ENCODE measurements at places on chromosomes 5 and 9. TPM values are rescaled to one million over a fixed set of nuclear protein-coding genes. Genes with fewer than 3 reads are reported as not detected.

- no peaks in the 10 kb centered on the region for H3K4me1 ChIP-seq
- H3K27ac ChIP-seq, result no peak overlapping the region
- no peak for DNase-seq
- H3K4me3 ChIP-seq, result no peak overlapping the region
- H3K27me3 ChIP-seq, result no peaks in the 10 kb centered on the region
These were observed 51.9 kb upstream of the IQGAP2 start for GRCh38 chr5:76351176-76351575.

DNA sequence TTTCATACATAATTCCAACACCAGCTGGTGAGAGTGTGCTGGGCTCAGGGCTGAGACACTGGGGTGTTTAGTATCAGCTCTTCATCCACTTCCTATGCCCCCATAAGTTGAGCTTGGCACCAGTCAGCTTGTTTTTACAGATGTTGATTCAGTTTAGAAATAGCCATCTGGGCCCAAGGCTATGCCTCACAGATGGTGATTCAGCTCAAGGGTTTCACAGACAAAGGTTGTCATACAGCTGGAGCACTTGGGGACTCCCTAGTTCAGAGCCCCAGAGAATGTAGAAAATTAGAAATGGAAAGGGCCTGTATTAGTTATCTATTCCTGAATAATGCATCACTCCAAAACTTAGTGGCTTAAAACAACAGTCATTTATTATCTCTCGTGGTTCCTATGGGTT lies 10.3 kb upstream of the CRHBP start:
- H3K4me3 ChIP-seq, result no peak overlapping the region
- no peak overlapping the region for H3K27ac ChIP-seq
- no peaks in the 10 kb centered on the region for H3K36me3 ChIP-seq

DNA sequence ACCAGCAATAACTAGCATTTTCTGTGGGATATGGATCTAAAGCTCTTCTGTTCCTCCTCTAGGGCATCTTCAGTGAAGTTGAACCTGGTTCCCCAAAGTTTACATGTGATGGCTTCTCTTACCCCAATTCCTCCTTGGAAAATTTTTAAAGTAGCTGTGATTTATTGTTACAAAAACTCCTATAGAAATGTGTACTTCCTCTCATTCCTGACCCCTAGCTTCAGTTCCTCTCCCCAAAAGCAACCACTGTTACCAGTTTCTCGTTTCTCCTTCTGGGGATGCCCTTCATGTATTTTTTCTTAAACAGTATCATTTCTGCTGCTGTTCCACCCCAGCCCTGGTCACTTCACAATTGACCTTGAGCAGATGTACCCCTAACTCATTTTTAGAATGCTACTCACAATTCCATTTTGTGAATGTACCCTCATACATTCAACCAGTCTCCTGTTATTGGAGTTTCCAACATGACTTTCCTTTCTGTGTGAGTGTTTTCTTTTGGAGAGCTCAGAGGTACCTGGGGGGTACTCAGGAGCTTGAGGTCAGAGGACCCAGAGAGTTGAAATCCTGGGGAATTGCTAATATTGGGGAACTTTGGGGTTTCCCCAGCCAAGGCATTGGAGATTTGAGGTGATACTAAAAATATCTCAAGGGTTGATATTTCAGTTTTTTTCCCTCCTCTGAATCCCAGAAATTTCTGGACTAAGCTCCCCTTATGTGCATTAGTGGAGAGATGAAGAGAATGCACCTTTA lies 18.6 kb upstream of the GLRX start:
- DNase-seq, result no peak
- no peaks in the 10 kb centered on the region for H3K36me3 ChIP-seq
- no peaks in the 10 kb centered on the region for H3K27me3 ChIP-seq
- no peak overlapping the region for H3K4me3 ChIP-seq
- H3K4me1 ChIP-seq, result no peaks in the 10 kb centered on the region

DNA sequence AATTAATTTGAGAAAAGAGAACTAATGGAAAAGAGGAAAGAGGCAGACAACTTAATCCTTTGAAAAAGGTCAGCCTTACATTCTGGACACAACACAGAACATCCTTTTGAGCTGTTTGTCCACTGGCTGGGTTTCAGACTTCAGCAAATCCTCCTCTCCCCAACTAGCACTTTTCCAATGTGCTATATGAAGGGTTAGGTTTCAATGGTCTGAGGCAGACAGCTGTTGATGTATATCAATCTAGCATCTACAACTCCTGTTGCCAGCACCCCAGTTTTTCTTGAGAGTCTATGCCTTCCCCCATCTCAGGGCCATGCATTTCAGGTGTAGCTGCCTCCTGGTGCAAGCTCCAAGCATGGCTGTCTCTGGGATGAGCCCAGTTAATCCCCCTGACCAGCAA lies 174.2 kb downstream of the TRIM32 start:
- no peaks in the 10 kb centered on the region for H3K36me3 ChIP-seq
- no peak for DNase-seq
- no peaks in the 10 kb centered on the region for H3K27me3 ChIP-seq
- no peaks in the 10 kb centered on the region for H3K4me1 ChIP-seq

DNA sequence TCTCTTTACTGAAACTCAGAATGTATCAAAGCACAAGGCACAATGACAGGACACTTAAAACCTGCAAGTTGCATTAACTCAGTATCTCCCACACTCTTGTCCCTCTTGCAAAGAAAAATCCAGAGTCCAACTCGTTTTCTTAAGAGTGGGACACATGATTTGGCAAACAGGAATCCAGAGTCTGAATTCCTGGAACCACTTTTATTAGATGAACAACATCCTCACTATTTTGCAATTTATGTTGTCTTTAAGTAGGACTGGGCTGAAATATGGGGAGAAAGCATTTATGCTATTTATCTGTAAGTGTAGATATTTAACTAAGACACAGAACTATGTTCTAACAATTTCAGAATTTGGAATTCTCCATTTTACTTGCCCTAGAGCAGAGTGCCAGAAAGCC lies 69.1 kb downstream of the ABCA1 start:
- no peaks in the 10 kb centered on the region for H3K27me3 ChIP-seq
- H3K4me1 ChIP-seq, result peaks cover 6% of the 10 kb centered on the region
- DNase-seq, result no peak
- H3K27ac ChIP-seq, result peak overlapping the region; percentile 49
- no peaks in the 10 kb centered on the region for H3K36me3 ChIP-seq

GRCh38 chr5:75023368-75024159 lies 28.8 kb downstream of the GCNT4 start:
- H3K27me3 ChIP-seq, result no peaks in the 10 kb centered on the region
- no peaks in the 10 kb centered on the region for H3K4me1 ChIP-seq
- no peak overlapping the region for H3K27ac ChIP-seq

- H3K27me3 ChIP-seq, result no peaks in the 10 kb centered on the region
- H3K4me1 ChIP-seq, result no peaks in the 10 kb centered on the region
- H3K27ac ChIP-seq, result no peak overlapping the region
- no peak for DNase-seq
These were observed 125.4 kb upstream of the VLDLR start for GRCh38 chr9:2496169-2496568.

DNA sequence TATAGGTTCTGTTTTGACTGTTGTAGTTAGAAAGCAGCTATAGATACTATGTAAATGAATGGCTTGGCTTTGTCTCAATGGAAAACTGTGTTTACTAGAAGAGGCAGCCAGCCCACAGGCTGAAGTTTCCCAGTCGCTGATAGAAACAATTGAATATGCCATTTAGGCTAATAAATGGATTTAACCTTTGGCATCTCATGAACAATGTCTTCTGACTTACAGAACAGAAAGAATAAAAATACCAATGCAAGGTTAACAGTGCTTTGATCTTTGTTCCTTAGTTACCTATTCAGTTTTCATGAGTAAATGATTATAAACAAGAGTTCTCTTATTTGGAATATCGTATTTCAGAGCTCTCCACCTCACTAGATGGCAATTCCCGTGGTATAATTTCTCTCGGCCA lies 120.6 kb downstream of the PAM start:
- no peak for DNase-seq
- H3K27me3 ChIP-seq, result no peaks in the 10 kb centered on the region
- peaks cover 5% of the 10 kb centered on the region for H3K4me1 ChIP-seq
- H3K36me3 ChIP-seq, result no peaks in the 10 kb centered on the region
- no peak overlapping the region for H3K4me3 ChIP-seq
- no peak overlapping the region for H3K27ac ChIP-seq

DNA sequence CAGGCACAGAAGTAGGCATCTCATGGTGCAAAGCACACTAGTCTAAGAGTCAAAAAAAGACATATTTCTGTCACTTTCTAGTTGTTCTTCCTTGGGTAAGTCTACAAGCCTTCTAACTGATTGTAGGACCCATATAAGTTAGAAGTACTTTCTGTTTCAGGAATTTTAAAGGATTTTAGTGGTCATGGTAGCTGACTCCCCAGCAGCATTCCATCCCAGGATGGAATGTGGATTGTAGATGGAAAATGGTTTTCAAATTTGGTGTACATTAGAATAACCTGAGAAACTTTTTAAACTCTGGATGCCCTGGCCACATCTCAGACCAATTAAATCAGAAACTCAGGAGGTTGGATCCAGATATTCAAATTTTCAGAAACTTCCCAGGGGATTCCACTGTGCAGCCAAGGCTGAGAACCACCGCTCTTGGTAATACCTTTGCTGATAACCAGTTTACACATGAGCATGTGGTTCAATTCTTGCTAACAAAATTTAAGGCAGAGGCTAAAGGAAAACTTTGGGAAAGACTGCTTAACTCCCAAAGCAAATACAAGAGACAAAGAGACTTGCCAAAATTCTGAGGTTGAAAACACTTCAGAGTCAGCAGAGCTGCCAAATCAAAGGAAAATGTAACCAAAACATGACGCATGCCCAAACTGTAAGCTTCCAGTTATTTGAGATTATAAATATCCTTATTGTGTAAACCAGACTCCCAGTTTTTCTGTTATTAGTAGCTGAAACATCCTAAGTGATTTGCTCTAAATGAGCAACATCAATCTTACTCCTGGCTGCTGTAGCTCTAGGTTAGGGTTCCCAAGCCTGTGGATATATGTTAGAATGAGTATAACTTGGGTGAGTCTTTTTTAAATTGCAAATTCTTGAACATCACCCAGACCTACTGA lies 145.4 kb upstream of the MTAP start:
- no peak overlapping the region for H3K27ac ChIP-seq
- H3K4me3 ChIP-seq, result no peak overlapping the region
- DNase-seq, result no peak
- no peaks in the 10 kb centered on the region for H3K27me3 ChIP-seq
- H3K4me1 ChIP-seq, result no peaks in the 10 kb centered on the region

GRCh38 chr5:173772384-173773059 lies 115.6 kb upstream of the CPEB4 start:
- H3K36me3 ChIP-seq, result no peaks in the 10 kb centered on the region
- no peak for DNase-seq
- H3K27ac ChIP-seq, result no peak overlapping the region
- no peak overlapping the region for H3K4me3 ChIP-seq
- H3K27me3 ChIP-seq, result no peaks in the 10 kb centered on the region

- no peaks in the 10 kb centered on the region for H3K36me3 ChIP-seq
- no peaks in the 10 kb centered on the region for H3K4me1 ChIP-seq
These were observed 62.1 kb downstream of the C9orf50 start for GRCh38 chr9:129558551-129559505.

- H3K27me3 ChIP-seq, result no peaks in the 10 kb centered on the region
- no peak for DNase-seq
- no peak overlapping the region for H3K27ac ChIP-seq
- H3K36me3 ChIP-seq, result no peaks in the 10 kb centered on the region
- H3K4me1 ChIP-seq, result no peaks in the 10 kb centered on the region
These were observed 20.5 kb upstream of the VPS13A start for GRCh38 chr9:77156646-77157371.

DNA sequence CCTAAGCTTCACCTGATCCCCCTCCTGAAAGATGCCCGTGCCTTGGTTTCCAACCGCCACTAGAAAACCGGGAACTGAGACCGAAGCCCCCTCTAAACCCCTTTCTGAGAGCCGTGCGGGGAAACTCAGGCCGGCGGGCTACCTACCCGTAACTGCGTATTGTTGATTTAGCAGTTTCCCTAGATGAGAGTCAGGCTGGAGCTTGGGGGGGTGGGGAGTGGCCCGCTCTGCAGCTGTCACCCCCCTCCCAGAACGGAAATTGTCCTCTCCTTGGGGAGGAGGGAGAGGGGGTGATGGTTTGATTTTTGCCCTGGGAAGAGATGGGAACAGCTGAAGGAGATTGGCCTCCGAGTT lies 2.5 kb downstream of the CXXC5 start:
- H3K27me3 ChIP-seq, result no peaks in the 10 kb centered on the region
- peak overlapping the region; percentile 79 for H3K4me3 ChIP-seq
- H3K4me1 ChIP-seq, result peaks cover 25% of the 10 kb centered on the region
- DNase-seq, result no peak

ZNF366 gene
- 7.9 TPM for total RNA-seq

ITK gene
- 0.43 TPM for total RNA-seq

SLC34A3 gene
- not detected for total RNA-seq

OLFML2A gene
- 129 TPM for total RNA-seq

MAP3K1 gene
- 14.7 TPM for total RNA-seq

PRELID2 gene
- total RNA-seq, result 23.5 TPM

KIAA0825 gene
- total RNA-seq, result 2.4 TPM

OR2Y1 gene
- total RNA-seq, result not detected

ASS1 gene
- total RNA-seq, result 162 TPM

ENTPD2 gene
- total RNA-seq, result not detected

TUSC1 gene
- total RNA-seq, result 45.7 TPM

Data from ascending aorta (tissue), 2 donors.